ENCODE measurements at places on chromosomes 5 and 9.
A peak's percentile ranks its signal among the peaks of the same experiment; 100 is the strongest.

DNA sequence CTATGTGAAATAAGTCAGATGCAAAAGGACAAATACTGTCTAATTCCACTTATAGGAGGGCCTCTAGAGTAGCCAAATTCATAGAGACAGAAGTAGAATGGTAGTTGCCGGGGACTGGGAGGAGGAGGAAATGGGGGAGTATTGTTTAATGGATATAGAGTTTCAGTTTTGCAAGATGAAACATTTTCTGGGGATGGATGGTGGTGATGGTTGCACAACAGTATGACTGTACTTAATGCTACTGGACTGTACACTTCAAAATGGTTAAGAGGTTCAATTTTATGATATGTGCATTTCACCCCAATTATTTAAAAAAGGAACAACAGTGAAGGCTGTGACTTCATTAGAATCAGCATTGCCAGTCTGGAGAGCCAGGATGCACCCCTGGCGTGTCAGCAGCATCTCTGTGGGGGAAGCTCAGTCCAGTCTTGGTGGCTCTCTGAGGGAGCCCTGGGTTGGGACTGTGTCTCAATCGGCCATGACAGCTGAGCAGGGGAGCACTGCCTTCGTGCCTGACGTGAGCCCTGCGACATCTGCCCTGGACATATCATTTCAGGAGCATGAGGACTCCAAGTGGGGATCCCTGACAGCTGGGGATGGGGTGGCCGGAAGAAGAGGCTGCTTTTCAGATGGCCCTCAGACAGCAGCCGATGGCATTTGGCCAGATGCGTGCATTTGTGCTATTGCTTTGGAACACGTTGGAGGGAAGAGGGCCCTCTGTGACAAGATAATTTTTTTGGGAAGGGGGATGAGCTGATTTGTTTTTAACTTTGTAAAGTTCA is 130.8 kb upstream of the STC2 start:
- no peak for DNase-seq

DNA sequence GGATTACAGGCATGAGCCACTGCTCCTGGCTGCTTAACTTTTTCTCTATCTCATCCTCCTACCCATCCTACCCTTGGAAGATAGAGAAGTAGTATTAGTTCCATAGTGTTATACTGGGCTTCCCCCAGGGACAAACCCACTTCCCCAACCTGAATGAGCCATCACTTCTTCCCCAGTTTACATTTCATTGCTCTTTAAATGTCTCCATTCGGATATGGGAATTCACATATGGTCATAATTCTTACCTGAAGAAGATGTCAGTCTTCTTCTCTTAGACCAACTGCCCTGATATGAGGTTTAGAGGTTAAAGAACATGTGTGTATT is 1.9 kb downstream of the CD274 start:
- DNase-seq = no peak

DNA sequence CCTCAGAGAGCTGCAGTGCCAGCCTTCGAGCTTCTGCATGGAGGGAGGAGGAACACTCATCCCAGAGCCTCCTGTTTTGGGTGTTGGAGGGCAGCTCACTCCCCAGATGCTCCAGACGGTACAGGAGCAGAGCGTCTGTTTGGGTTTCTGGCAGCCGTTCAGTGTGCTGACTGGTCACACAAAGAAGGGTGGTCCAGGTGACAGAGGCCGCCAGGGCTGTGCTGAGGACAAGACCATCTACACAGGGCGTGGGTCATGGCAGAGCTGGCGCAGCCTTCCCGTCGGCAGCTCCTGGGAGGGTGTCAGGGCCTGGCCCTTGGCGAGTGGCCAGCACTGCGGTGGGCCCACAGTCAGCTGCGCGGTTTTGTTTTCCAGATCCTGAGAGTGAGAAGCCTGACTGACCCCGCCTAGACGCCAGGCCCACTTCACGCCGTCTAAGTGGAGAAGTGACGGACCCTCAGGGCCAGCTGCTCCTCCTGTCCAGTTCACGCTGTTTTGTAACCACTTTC is 131.4 kb upstream of the FAM120A start:
- DNase-seq = no peak

GRCh38 chr9:109411798-109412352 is 86.2 kb downstream of the PTPN3 start:
- peak; percentile 8 for DNase-seq

- DNase-seq = no peak
Measured at GRCh38 chr9:6922124-6922676, 164.4 kb downstream of the KDM4C start.

DNA sequence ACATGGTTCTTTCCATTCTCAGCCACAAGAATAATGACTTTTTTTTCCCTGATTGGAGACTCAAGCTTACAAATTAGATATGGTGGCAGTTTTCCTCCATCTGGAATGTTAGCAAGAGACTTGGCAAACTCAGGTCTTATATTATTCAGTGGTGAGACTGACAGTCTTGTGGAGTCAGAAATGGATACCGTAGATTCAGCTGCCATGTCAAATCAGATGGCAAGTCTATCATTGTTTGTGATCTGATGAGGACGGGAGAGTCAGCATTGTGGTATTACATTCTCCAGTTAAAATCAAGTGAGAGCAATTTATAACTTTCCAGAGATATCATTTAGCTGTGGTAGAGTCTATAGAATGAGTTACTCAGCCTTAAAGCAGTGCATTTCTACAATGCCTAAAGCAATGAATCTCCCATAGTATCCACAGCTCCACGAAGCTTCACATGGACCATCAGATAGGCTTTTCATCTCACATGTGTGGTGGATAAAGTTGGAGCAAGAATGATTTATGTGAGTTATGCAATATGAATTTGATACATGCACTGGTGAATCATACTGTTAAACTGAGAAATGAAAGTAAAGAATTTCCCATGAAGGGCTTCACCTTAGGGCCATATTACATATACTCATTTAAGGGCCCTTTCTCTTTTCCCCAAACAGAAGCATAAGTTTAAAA is 430.6 kb downstream of the ZNF608 start:
- DNase-seq = no peak

DNA sequence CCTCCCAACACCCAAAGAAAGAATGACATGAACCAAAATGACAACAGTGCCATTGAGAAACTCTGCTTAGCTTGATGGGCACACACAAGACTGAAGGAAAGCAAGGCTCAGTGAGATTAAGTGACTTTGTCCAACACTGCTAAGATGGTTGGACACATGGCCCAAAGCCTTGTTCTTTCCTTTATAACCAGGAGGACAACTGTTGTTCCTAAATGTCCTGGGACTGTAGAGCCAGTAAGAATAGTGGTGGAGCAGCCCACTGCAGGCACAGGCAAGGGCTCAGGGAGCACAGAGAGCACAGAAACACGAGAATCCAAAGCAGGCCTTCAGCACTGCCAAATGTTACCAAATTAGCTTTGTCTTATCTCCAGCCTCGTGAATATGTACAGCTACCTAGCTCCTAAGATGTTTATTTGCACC is 3.9 kb downstream of the ACTL7A start:
- DNase-seq = no peak

DNA sequence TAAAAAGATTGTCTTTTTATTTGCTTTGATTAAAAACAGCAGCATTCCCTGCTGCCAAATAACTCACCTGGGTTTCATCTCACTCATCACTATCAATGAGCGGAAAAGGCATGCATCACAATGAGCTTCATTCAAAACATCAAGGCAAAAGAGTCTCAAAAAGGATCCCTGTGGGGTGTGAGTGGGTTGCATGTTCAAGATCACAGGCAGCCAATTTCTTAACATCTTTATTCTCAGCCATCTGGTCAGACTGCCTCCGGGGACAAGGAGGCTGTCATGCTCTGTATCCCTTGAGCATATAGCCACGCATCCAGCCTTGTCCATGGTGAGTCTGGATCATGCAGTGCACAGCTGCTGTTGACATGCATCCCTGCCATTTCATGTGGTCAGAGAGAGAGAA is 117.1 kb downstream of the ICE1 start:
- DNase-seq = no peak

GRCh38 chr9:751137-752051 is 90.1 kb upstream of the DMRT1 start:
- DNase-seq = no peak

- DNase-seq = no peak
Measured at GRCh38 chr9:14532456-14533115, 160.6 kb downstream of the ZDHHC21 start.

DNA sequence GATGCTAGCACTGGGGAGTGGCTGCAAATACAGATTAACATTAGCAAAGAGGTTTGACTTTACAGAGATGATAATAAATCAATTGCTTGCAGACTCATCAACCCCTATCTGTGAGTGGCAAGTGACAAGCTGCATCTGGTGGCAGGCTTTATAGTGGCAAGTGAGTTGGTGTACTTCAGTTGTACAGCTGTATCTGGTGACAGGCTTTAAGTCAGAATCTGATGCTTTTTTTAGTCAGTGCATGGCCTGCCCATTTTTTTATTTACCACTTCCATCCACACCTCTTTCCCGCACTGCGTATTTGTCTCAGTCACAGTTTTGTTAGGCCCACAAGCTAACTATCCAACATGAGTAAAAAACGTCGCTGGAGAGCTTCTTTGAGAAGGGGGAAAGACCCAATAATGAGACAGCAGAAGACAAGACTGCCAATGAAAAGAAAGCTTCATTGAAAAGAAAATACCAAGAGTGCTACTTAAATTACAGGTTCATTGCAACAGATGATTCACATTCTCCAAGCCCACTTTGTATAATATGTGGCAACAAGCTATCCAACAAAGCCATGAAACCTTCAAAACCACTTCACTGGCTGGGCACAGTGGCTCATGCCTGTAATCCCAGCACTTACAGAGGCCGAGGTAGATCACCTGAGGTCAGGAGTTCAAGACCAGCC is 23.1 kb downstream of the ANP32B start:
- DNase-seq = no peak

DNA sequence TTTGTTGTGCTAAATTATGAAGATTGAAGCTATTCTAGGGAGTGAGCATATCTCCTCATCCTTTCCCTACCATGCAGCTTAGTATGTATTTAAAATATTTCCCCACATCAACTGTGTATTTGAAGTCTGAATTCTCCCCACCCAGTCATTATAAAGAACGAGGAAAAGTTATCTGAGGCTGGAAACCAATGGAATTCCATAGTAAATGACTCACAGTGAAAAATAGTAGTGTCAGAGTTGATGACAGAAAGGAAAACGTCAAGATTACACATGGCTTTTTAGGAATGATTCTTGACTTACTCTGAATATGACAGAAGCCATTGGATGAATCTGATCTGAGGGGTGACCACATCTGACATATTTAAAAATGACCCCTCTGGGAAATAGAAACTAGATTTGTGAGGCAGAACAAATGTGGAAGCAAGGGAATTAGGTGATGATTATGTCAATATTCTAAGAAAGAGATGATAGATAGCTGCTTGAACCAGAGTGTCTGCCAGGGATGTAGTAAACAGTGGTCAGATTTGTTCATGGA is 1768.9 kb upstream of the CDH9 start:
- no peak for DNase-seq

DNA sequence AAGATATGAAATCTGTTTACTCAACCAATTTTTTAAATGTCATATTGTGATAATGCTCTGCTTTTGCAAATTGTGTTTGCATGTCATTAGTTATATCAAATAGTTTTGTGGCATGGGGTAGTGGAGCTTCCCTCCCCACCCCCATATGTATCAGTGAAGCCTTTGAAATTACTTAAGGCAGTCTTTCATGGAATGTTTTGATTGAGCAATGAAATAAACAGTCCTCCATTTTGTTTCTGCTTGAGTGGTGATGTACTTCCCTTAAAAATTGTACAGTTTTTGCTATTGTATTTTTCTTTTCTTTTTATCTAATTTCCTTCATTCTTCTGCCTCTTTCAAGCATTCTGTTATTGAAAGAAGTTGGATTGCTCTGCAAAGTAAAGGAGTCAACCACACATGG is 3.5 kb downstream of the SOWAHA start:
- no peak for DNase-seq

GRCh38 chr9:1939926-1940368 is 75.2 kb upstream of the SMARCA2 start:
- peak; percentile 45 for DNase-seq

DNA sequence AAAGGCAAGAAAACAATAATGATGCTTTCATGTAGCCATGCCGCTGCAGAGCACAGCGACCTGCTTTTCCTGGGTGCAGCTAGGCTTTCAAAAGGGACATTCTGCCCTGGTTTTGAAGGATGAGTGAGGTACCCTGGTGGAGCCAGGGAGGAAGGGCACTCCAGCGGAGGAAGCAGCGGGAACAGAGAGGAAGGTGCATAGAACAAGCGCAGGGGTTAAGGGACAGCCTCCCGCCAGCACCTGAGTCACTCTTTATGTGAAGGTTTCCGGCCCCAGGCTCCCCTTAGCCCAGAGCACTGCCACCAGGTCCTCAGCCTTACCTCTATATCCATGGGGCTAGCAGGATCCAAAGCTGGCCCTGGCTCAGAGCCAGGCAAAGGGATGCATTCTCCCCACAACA is 221.1 kb downstream of the CDK5RAP2 start:
- DNase-seq = no peak

DNA sequence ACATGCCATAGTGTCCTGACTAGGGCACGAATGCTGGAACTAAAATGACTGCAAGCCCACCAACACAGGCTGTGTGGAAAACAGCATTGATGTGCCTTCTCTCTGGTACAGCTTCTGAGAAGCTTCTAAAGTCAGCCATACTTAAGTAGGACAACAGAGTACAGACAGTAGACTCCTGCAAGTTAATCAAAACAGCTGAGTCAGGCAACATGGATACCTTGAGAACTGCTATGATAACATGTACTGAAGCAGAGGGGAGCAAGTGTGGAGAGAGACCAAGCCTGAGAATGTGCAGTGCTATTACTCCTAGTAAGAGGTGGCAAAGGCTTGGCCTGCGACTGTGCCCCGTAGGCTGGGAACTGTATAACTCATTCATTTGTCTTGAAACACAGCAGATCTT is 2.5 kb downstream of the ISCA1 start:
- DNase-seq = no peak

GRCh38 chr5:12625667-12626263 is 721.5 kb upstream of the CTNND2 start:
- DNase-seq = no peak

- no peak for DNase-seq
Measured at GRCh38 chr5:108148715-108149139, 233.2 kb downstream of the FBXL17 start.

GRCh38 chr5:59276917-59277372 is 616.6 kb downstream of the PDE4D start:
- no peak for DNase-seq

DNA sequence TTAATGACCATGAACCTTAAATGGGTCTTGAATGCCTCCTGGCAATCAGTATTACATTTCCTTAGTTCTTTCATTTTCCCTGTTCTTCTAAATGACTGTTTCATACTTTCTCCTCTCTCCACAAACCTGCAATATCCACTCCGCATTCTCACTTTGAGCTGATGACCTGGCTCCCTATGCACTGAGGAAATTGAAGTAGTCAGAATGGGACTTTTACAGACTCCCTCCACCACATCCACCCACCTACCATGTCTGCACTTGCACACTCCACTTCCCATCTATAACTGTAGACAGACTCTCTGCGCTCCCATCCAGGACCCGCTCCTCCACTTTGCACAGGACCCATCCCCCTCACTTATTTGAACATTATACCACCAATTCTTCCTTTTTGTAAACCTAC is 36.2 kb upstream of the GZMA start:
- no peak for DNase-seq

- DNase-seq = no peak
Measured at GRCh38 chr9:2618289-2618688, 3.3 kb upstream of the VLDLR start.

GRCh38 chr9:73200694-73201452 is 49.2 kb downstream of the ANXA1 start:
- DNase-seq = peak; percentile 30

- peak; percentile 65 for DNase-seq
Measured at GRCh38 chr5:136082390-136083193, 50.1 kb upstream of the SMAD5 start.

Data from CD4-positive, alpha-beta T cell treated with Interleukin-10 for 1 hour (primary cell).